Fibroblast of pulmonary artery (primary cell): ENCODE measurements at places on chromosomes 5 and 9.
A peak's percentile ranks its signal among the peaks of the same experiment; 100 is the strongest.

DNA sequence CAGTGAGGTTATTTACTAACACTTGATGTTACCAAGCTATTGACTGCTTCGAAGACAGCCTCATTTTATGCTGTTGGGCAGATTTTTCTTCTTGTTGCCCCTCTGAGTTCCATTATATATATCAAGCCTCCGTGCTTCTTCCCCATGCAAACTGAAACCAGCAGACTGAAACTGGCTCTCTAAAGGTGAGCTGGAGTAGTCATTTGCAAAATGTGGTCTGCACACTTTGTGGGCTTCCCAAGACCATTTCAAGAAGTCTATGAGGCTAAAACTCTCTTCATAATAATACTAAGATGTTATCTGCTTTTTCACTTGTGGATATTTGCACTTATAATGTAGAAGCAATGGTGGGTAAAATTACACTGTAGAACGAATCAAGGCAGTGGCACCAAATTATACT lies 13.9 kb downstream of the SLC36A1 start:
- DNase-seq, result no peak

- DNase-seq, result no peak
These were observed 23.9 kb upstream of the IL7R start for GRCh38 chr5:35832762-35833161.

- no peak for DNase-seq
These were observed 185.8 kb upstream of the NREP start for GRCh38 chr5:111942661-111943401.

DNA sequence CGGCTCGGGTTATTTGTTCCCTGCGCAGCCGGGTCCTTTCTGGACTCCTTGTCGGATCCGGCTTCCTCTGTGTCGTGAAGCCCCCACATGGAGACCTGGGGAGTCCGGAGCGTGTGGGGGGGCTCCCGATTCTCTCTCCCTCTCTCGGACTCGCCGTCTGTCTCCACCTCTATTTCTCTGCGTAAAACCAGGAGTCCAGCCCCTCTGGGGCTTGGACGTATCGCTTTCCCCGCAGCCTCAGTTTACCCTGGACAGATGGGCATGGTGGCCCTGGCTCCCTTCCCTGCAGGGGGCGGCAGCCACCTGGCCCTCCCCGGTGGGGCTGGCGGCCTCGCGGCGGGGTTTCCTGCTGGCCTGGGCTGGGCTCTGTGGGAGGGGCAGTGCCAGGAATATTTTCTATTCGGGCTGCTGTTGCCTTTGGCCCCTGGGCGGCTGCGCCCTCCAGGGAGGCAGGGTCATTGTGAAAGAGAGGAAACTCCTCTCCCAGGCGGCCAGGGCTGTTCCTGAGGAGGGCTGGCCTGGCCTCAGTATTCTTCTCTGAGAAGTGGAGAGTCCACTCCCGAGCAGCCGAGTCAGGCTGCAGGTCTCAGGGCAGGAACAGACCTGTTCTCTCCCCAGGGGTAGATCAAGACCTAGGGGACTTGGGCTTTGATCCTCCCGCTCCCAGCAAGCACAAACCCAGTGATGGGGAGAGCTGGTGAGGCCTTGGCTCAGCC lies 665 bp downstream of the ASS1 start:
- DNase-seq, result peak; percentile 81

GRCh38 chr9:91809581-91810285 lies 140.3 kb downstream of the ROR2 start:
- no peak for DNase-seq

DNA sequence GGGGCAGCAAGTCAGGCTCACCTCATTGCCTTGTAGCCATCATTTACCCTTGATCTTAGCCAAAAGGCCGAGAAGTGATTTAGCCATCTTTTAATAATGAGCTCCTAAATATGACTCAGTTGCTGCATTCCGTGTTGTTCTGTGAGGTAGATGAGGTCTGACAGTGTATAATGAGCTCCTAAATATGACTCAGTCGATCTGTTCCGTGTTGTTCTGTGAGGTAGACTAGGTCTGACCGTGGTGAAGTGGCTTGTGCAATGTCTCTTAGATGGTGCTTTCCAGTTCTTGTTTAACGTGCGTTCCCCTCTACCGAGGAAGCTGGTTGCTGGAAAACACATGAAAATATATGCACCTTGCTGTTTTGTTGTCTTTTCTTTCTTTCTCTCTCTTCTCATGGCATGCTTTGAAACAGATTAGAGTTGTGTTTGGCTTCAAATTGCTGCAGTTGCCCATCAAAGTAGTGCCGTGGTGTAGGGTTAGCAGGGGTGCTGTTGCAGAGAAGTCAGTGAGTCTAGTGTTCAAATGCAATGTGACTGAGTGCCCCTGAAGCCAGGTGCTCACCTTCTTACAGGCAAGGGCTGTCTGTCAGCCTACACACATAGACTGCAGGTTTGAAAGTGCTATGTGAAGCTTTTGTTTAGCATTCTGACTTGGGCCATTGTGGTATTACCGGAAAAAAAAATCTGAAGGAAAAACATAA lies 118.6 kb downstream of the KDM4C start:
- no peak for DNase-seq

DNA sequence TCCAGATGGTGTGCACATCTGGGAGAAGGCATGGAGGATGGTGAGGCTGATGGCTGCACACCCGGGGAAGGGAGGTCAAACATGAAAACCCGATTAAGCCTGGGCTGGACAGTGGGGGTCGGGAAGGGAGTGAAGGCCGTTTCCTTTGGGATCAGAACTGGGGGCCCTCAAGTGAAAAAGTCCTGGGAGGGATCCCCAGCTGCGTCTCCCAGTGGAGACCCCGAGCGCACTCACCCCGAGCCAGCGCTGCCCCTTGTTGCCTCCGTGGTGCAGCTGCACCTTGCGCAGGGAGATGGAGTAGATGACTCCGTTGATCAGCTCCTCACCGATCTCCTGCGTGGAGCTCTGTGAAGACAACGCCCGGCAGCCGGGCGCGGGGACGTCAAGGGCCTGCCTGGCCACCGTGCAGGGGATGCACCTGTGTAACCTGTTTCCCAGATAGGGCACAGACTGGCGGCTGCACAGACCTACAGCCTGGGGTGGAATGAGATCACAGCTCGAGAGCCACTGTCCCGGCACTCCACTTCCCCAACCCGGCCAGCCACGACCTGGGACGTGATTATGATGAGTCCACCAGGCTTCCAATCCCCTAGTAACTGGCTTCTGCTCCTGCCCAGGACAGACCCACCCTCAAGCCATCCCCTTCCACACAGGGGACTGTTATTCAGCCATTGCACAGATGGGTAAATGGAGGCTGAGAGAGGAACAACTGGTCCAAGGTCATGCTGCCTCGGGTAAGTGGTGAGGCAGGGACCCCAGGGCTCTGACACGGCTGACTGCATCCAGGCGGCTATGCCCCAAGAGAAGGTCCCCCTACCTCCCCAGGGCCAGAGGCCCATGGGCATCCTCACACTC lies 9.0 kb downstream of the RALGDS start:
- no peak for DNase-seq

GRCh38 chr5:88659529-88660263 lies 223.3 kb downstream of the MEF2C start:
- DNase-seq, result no peak
